ENCODE measurements at places on chromosomes 3 and 15.

GRCh38 chr15:68816795-68817303 is 3.8 kb downstream of the ANP32A start:
- DNase-seq: no peak

DNA sequence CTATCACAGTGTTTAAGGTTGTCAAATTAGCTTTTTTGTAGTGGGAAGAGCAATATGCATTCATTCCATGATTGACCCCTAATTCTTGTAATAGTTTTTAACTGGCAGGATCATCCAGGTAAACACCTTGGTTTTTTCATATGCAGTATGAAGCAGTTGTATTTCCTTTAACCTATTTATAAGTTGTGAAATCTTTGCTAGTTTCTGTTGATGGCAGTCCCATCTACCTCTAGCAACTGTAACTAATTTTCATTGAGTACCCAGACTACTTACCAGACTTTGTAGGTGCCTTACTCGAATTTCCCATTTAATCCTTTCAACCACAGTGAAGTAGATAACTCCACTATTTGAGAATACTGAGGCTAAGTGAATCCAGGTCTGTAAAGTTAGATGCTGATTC is 6.1 kb downstream of the FXR1 start:
- DNase-seq: no peak

DNA sequence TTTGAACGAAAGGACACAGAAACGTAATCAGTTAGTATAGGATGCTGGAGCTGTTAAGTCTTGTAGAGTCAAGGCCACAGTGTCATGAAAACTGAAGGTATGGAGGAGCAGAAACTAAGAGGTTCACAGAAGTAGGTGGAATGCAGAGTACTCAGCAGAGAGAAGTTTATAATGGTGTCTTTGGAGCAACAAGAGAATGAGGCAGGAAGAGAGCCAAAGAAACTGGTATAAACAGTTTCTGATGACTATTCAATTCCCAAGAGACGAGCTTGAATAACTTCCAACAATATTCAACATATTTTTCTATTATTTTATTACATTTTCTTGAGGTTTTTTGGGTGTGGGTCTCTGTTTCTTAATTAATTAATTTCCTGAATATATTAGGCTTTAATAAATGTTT is 29.6 kb downstream of the GALK2 start:
- DNase-seq: no peak

GRCh38 chr3:188421151-188421821 is 267.3 kb downstream of the LPP start:
- DNase-seq: no peak

GRCh38 chr15:68366314-68366713 is 65.6 kb downstream of the ITGA11 start:
- DNase-seq: no peak

GRCh38 chr15:89330881-89331595 is 3.6 kb downstream of the POLG start:
- no peak for DNase-seq

DNA sequence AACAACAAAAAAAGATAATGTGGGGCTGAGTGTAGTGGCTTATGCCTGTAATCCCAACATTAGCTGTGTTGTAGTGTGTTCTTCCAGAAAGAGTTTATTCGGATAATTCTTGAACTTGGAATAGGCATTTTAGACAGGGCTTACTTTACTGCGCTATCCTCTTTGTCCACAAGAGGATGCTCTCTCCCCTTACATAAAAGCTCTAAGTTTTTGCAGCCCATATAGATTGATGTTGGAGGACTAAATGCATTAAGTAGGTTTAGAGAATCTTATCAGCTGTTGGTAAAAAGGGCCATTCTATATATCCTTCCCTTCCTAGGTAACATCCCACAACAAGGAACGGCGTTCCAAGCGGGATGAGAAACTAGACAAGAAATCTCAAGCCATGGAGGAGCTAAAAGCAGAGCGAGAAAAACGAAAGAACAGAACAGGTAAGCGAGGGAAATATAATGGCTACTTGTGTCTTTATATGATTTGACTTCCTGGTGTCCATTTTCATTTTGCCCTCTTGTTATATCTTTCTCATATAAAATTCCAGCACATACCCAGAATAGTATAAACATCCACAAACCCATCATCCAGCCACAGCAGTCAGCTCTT is 27.8 kb upstream of the ITPKA start:
- DNase-seq: no peak

- DNase-seq: no peak
Measured at GRCh38 chr15:45555934-45556608, 31.1 kb upstream of the BLOC1S6 start.

GRCh38 chr15:75151214-75152128 is 50.2 kb upstream of the C15orf39 start:
- no peak for DNase-seq

DNA sequence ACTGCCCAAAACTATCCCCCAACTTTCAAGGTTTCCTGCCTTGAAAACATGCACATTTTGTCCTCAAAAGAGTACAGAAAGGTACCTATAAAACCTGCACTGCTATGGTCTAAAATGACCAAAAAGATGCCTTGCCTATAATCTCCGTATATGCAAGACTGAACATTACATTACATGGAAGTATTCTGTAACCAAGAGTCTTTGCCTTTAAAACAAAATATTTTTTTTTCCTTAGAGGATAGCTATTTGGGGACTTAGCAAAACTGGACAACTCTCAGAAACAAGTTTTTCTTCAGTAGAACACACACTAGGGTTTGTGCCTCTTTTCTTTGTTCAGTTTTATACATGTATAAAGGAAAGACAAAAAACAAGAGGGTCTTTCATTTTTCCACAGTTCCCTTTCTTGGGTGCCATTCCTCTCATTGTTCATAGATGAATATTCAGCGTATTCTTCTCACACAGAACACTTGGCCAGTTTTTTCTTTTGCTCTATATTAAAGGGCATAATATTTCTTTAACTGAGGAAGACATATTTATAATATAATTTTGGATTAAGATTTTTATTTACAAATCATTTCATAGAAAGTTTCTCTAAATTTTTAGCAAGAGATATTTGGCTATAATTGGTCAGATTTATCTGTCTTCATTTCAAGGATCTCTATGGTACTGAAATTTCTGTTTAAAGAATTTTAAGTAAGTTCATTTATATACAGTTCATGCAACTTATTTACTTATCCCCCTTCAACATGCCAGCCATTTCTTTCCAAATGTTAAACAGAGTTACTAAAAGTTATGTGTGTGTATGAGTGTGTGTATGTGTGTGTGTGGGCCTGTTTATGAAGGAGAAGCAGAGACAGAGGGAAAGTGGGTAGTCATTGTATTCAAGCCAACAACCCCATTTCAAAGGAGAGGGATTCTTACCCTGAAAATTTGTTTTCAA is 142.6 kb downstream of the ZBTB20 start:
- DNase-seq: no peak

DNA sequence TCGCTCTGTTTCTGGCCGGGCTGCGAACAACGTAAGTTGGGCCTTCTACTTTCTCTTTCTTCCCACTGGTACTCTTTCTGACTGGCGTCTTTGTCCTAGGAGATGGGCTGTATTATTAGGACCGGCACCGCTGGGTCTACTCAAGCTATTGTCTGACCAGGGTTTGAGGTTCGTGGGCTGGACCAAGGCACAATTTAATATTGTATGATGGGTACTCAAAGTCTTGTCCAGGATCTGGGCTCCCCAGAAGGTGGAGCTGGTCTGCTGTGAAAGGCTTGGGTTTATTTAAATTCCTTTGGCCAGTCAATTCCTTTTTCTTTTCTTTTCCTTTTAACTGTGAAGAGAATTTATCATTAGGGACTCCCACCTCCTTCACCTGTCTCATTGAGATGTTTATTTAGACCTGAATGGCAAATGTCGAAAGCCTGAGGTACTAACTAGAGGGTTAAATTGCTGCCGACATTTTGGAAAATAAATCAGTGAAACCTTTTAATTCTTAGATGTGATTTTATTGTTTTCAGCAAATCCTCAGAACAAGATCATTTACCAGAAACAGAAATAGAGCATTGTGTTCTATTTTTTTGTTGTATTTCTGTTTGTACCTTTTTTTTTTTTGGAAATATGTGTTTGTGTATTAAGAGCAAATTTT is 410 bp downstream of the LRRC49 start:
- peak; percentile 1 for DNase-seq

DNA sequence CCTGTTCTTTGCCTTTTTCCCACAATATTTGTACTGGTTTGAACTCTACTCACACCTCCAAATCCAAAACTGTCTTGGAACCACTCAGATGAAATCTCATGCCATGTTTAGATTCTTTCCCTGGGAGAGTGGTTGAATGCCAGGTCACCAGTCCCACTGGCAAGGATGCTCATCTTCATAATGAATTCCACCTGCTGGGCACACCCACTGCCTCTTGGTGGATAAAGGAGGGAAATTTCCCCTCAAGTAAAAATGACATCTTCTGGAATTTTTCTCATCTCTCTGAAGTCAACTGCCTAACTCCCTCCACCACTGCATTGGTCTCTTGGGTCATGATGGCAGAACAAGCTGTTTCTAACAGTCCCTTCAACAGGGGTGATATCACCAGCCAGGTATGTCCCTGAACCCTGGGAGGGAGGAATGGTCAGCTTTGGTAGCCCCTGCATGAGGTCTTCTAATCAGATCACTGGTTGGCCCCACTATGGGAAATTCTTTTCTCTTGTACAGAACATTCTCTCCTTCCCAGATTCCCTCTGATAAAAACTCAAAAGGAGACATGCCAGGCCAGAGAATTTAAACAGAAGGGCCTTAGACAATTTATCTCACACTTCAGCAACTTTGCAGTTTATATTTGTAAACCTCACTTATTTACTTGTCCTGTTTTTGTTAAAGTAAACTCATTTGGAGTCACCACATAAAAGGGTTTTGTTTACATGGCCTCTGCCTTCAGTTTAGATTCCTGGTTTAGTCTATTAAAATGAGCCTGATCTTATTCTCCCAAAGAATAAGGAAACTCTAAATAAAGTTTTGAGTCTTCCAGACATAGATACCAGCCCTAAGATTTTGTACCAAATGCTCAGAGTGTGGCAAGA is 143.4 kb downstream of the WNT5A start:
- DNase-seq: no peak

All from activated CD4-positive, alpha-beta T cell treated with anti-CD3 and anti-CD28 coated beads, Interleukin-2, amount 50 U/mL, for 48 hours (primary cell).